NCI-H1436 (cell line): ENCODE measurements at places on chromosomes 12 and 14.

DNA sequence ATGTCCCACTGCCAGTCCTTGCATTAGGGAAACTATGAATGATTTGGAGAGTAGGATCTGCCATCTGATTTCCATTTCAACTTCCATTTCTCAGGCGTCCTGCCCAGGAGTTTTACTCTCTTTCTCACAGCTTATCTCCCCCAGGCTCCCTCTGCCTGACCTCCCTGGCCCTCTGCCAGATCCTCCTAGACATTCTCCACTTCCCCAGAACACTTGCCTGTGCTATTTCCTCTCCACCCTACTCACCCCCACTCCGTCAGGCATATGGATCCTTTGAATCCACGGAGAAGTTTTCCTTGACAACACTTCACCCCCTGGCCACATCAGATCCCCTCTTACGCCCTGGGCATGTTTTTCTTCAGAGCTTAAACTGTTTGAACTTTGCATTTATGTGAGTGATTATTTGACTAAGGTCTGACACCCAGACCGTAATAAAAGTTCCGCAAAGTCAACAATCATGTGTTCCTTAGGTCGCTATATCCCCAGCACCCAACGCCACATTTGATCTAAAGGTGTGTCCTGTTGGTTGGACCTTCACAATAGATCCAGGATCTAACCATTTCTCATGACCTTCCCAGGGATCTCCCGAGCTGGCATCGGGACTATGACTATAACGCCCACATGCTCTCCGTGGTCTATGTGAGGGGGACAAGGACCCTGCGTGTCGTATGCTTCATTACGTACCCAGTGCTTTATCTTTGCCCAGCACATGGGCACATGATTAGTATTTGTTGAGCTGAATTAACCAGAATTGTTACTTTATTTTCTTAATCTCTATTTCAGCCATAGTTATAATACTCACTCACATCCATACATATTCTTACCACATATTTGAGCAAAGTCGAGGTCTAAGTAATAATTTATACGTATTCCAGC, 255.8 kb upstream of the FOXN3 start:
- no peak for DNase-seq

DNA sequence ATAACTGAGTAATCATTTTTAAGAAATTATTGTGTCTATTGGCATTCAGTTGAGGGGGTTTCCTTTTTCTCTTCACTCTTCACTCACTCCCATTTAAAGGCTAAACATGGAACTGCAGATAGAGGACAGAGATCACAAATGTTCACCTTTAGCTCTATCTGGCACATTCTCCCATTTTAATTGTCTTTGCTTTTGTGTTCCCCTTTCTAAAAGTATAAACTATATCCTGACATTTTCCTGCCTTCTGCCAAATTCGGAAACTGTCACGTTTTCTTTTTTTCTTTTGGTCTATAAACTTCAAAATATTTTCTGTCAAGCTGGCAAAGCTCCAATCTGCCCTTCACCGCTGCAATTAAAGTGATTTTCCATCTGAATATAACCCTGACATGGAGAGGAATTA, 219.8 kb upstream of the CDKN3 start:
- no peak for DNase-seq

DNA sequence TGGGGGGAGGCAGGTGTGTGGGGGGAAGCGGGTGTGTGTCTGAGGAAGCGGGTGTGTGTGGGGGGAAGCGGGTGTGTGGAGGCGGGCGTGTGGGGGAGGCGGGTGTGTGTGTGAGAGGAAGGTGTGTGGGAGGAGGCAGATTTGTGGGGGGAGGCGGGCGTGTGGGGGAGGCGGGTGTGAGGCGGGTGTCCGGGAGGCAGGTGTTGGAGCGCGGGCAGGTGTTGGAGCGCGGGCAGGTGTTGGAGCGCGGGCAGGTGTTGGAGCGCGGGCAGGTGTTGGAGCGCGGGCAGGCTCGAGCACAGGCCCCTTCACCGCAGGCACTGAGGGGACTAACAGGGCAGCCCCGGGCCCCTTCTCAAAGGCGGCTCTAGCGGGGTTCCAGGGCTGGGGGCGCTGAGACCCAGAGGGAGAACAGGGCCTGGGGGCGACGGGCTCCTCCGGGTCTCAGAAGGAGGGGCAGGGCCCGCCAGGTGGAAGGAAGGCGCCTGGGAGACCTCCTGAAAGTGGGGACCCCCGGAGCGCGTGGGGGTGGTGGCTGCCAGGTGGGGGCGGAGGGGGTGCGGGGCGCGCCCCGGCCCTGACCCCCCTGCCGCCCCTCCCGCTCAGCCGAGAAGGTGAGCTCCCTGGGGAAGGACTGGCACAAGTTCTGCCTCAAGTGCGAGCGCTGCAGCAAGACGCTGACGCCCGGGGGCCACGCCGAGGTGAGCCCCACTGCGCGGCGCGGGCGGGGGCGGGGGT, 3.2 kb downstream of the CRIP2 start:
- DNase-seq, result no peak

GRCh38 chr14:93878212-93878611, 48.9 kb upstream of the FAM181A start:
- no peak for DNase-seq

DNA sequence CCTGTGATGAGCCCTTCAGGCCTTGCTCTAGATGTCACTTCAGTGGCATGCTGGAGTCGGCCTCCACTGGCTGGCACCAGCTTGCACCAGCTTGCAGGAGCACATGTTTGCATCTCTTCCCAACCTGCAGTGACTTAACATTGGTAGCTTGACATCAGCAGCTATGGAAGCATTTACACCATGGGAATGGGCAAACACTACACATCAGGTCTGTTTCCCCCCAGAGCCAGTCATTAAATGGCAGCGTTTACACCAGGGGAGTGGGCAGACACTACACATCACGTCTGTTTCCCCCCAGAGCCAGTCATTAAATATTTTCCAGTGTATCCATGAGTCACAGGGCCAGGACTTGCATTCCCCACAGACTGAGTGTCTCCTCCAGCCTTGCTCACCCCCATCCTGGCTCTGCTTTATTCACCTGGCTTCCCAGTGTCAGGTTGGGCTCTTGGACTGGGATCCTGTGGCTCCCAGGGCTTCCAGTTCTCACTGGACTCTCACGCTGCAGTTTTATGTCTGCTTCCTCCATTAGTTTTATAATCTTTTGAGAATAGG, 51.6 kb upstream of the VRK1 start:
- DNase-seq, result no peak

DNA sequence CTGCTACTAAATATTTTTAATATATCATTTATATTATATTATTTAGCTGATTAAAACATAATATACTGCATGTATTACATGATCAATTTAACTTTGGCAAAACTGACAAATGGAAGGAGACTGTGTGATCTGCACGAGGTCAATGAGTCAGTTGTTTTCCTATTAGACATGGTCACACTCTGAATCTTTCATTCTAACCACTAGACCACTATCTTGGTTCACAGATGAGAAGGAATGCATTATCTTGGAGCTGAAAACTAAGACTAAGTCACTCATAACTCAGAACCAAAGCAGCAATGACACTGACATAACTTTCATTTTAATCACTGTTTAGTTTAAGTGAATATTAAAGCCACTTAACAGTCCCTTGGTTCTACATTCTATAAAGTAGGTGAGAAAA, 37.4 kb downstream of the GNPTAB start:
- DNase-seq, result no peak

GRCh38 chr12:123690191-123690840, 19.4 kb downstream of the TCTN2 start:
- DNase-seq, result no peak

DNA sequence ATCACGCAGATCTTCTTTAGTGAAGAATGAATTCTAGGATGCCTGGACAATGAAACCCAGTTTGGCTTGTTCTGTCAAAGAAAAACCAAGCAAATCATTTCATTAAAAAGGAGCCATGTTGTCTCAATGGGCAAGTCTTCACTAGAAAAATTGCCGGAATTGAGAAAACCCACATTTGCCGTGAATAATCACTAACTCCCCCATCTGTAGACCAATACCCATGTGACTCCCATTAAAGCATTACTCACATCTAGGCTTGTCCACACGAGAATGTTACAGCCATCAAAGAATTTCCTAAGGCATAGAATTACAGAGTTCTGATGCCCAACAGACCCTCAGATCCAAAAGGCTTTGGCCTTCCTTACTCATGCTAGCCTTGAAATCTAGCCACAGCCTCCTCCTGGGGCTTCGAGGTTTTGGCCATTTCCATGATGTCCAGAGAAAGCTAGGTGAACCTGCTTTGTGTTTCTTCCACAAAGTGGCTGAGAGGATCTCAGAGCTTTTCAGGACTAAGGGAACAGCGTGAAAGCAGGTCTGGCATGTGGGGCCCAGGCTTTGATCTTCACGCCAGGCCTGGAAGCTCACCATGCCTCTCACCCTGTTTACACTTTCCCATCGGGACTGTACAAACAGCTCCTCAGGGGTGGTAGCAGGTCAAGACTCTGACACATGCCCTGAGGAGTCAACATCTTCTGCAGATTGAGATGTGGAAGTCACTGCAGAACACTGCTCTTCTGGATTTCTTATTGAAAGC, 12.1 kb downstream of the SLC7A8 start:
- DNase-seq, result no peak

GRCh38 chr14:69059658-69060623, 80.8 kb upstream of the ACTN1 start:
- no peak for DNase-seq

DNA sequence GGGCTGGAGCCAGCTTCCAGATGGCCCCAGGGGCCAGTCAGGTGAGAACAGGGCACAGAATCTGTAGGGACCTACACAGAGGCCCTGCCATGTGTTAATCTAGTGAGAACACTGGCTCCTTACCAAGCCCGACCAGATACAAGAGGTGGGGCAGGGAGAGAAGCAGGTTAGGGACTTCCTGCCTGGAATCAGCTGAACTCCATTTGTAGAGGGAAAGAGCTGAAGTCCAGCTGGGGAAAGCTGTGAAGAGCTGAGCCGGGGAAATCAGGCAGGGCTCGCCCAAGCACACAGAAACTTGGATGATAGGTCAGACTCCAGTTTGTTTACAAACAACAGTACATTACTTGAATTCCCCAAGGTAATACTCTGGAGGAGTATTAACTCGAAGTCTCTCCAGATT, 46.7 kb downstream of the PTGER2 start:
- no peak for DNase-seq

DNA sequence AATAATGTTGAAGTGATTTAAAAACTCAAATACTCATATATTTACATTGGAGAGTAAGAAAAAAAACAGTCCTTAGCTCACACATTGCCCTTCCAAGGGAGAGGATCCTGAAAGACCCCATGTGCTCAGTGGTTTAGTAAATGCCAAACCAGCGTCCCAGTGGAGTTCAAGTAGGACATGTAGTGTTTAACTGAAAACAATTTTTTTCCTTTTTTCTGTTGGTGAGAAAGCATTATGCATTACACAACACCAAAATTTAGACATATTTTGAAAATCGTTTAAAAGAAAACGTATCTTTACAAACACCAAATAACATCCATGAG, 33.6 kb downstream of the UBR7 start:
- DNase-seq, result no peak

DNA sequence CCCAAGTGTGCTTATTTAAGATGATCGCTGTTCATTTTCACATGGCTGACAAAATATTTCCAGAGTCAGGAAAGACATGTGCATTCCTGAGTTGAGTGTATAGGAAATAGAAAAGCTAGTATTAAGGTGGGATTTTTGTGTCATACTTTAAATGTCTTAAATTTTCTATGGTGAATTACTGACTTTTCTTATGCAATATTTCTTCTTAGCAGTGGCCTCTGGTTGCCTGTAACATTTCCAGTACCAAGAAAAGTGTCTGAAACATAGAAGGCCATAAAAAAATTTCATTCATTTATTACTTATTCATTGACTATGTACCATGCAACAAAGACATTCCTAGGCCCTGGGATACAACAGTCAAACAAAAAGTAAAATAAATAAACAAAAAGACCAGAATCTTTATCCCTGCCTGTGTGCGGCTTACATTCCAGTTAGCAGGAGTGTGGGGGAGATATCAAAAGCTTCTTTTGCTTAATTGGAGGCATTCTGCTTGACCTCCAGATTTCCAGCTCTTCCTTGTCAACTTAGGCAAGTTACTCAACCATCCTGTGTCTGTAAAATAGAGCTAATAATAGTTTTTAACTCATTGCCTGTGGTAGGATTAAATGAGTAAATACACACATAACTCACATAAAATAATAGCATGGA, 216.3 kb upstream of the FLRT2 start:
- DNase-seq, result no peak

DNA sequence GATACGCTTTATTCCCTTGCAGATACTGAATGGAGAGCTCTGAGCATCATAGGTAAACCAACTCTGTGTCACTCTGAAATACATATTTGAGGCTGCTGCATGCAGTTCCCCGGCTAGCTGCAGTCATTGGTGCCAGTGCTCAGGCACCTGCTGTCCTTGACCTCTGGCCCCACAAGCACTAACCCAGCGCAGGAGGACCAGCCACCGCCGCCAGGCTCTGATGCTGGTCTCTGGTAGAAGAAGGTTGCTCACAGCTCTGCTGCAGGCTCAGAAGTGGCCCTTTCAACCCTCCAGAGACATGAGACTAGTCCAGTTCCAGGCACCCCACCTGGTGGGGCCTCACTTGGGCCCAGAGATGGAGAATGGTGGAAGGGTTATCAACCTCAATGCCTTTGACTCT, 34.5 kb upstream of the PTPRB start:
- DNase-seq, result peak; percentile 29

- DNase-seq, result no peak
These were observed 20.9 kb downstream of the PLEKHA5 start for GRCh38 chr12:19150273-19150900.

DNA sequence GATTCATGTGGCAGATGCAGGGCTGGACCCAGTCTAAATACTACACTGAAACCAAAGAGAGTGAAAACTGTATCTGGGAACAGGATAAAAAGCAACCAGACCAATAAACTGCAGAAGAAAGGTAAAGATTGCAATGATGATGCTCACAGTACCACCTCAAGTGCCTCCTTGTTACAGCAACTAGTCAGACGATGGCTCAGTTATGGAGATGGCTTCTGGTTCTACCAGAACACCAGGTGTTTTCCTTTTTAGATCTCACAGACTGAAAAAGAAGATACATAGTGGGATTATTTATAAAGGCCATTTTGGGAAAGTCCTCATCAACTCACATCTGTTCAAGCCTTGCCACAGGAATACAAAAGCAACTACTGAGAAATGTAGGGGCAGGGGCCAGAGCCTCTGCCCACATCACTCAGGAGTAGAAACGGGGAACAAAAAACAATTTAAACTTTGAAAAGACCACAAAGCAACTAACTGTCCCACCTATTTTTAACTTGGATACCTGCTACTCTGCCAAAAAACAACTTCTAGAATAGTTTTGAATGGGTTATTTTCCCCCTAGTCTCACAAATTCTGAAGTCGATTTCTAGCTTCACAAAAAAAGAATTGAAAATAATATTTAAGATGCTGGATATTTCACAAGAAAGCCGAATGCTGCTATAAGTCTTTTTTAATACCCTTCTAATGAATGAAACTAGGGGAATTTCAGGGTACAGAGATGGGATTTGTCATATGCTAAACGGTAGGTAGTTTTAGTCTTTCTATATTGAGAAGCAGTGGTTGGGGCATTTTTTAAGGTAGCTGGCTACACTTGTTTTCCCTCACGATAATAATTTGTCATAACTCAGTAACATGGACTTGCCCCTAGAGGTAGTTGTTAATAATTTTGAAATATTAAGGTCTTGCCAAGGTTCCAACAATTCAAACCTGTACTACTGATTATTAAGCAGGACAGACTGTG, 197.2 kb upstream of the TMPO start:
- DNase-seq, result no peak
